ENCODE measurements at places on chromosomes 7 and 10.

GRCh38 chr7:90579181-90579688 lies 16.9 kb upstream of the CDK14 start:
- peak; percentile 93 for DNase-seq

DNA sequence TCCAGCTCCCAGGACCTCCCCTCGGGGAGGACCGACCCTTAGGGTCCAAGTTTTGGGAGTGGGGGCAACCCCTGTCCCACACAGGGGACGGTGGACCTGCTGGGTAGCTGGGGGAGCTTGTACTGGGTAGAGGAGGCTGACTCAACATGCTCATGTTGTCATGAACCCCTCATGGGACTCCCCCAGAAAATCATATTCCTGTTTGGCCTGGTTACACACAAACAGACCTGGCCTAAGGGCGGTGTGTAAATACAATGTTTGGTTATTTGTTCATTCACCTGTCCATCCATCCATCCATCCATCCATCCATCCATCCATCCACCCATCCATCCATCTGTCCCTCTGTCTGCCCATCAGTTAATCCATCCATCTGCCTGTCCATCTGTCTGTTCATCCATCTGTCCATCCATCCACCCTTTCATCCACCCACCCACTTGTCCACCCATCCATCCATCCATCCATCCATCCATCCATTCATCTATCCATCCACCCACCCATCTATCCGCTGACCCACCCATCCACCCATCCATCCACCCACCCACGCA lies 92.9 kb downstream of the DNAJB6 start:
- DNase-seq: no peak

GRCh38 chr10:35875016-35875676 lies 233.1 kb upstream of the FZD8 start:
- peak; percentile 88 for DNase-seq

DNA sequence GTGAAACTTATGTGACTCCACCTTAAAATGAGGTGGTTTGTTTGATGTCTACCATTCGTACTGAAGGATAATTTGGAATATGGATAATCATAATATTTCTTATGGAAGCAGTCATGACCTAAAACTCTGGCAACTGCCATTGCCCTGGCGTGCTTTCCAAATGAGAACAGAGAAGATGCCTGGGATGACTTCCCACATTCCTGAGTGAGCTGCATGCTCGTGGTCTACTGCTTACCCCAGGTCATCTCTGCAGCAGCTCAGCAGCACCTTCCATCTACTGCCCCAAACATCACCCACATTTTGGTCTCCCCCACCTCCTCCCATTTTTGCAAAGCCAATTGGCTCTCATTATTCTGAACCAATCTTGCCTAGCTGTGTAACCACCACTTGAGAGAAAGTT lies 40.1 kb downstream of the LYZL1 start:
- DNase-seq: peak; percentile 87

- DNase-seq: peak; percentile 59
Observed at GRCh38 chr7:46606761-46607160, 685.7 kb upstream of the IGFBP3 start.

DNA sequence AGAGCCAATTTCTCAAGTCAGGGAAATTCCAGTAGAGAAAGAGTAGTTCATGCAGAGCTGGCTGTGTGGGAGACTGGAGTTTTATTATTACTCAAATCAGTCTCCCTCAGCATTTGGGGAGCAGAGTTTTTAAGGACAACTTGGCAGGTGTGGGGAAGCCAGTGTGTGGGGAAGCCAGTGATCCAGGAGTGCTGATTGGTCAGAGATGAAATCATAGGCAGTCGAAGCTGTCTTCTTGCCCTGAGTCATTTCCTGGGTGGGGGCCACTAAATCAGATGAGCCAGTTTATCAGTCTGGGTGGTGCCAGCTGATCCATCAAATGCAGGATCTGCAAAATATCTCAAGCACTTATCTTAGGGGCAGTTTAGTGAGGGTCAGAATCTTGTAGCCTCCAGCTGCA lies 194.6 kb upstream of the NRG3 start:
- no peak for DNase-seq

DNA sequence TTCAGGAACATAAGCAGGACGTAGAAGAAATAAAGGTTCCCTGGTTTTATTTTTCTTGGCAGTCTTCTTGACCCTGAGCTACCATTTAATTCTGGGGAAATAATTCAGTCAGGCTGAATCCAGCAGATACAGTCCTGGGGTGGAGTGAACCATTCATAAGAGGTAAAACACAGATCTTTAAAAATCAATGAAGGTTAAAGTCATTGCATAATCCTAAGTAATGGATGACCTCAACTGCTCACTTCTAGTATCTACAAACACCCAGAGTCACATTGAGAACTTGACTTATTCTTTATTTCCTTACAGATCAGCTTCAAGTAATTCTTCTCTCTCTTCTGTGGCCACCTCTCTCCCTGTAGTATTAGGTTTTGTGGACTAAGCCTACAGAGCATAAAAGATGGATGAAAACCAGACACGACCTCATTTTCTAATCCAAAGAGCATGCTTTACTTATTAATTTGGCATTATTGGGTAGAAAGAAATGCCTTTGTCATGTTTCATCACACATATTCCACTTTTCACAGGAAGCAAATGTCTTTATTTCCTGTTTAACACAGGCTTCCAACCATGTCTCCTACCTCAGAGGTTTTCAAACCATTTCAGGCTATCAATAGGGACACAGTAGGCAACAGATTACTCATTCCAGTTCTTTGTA lies 182.3 kb upstream of the IMMP2L start:
- DNase-seq: peak; percentile 96

DNA sequence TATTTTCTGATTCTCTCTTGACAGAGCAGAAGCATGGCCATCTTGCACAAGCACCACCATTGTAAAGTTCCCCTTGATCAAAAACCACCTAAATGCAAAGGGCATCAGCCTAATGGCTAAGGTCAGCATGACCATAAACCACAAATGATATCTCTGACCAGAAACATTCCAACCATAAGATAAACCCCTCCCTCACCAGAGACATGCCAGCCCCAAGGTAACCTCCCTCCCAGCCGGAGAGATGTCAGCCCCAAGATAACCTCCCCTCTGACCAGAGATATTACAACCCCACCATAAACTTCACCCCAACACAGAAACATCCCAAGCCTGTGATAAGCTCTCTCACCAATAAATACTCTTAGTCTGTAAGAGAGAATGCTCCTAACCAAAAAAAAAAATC lies 72.1 kb upstream of the CDK1 start:
- no peak for DNase-seq

DNA sequence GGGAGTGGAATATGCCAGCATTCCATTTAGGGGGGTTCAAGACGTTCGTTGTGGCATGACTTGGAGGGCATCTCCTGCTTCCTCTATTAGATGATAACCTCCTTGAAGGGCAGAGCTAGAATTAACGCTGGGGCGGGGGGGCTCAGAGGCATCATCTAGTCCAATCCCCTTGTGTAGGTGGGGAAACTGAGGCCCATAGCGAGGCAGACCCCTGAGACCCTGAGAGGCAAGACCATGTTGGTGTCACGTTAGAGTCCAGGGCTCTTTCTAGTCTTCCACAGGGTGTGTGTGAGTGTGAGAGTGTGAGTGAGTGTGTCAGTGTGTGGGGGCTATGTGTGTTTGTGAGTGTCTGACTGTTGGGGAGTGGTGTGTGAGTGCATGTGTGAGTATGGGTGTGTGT lies 29.3 kb upstream of the NUB1 start:
- no peak for DNase-seq

DNA sequence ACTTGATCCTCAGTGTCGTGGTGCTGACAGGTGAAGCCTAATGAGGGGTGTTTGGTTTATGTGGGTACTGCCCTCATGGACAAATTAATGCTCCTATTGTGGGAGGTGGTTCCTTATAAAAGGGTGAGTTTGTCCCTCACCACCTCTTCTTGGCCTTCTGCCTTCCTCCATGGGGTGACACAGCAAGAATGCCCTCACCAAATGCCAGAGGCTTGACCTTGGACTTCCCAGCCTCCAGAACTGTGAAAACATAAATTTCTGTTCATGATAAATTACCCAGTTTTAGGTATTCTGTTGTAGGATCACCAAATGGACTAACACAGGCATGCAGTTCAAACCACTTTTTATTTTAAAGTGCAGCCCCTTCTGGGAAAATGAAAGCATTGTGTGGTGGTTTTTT lies 39.4 kb downstream of the BAMBI start:
- DNase-seq: no peak

- no peak for DNase-seq
Observed at GRCh38 chr7:100163006-100163531, 4.5 kb upstream of the TRAPPC14 start.

- no peak for DNase-seq
Observed at GRCh38 chr10:122657255-122657654, 42.4 kb downstream of the C10orf120 start.

- DNase-seq: no peak
Observed at GRCh38 chr10:121357401-121357800, 240.8 kb downstream of the FGFR2 start.

DNA sequence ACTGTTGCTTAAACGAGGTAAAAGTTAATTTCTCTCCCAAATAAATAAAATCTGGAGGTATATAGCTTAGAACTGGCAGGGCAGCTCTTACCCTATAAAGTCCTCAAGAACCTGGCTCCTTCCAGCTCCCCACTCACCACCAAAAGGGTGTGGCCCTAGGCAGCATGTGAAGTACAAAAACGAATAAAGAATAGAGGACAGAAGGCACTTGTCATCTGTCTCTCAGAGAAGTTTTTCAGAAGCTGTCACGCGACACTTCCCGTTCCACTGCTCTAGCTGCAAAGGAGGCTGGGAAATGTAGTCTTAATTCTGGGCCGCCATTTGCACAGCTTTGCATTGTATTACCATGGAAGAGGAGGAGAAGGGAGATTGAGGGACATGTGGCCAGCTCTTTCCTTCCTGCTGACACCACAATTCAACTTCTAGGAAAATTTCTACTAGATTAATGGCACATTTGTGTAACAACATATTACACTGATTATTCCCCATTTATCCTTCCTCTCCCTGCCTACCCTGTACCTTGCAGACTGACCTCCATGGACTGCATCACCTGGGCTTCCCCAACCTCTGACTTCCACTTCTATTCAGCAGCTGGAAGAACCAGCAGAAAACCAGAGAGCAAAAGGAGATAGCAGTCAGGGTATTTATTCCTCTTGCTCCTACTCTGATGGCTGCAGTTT lies 62.2 kb downstream of the CCDC71L start:
- DNase-seq: peak; percentile 62

GRCh38 chr7:26646336-26647048 lies 217.9 kb downstream of the SKAP2 start:
- peak; percentile 43 for DNase-seq

- DNase-seq: no peak
Observed at GRCh38 chr7:8829100-8829499, 395.7 kb downstream of the NXPH1 start.

GRCh38 chr10:88404133-88404532 lies 179.0 kb downstream of the RNLS start:
- no peak for DNase-seq

DNA sequence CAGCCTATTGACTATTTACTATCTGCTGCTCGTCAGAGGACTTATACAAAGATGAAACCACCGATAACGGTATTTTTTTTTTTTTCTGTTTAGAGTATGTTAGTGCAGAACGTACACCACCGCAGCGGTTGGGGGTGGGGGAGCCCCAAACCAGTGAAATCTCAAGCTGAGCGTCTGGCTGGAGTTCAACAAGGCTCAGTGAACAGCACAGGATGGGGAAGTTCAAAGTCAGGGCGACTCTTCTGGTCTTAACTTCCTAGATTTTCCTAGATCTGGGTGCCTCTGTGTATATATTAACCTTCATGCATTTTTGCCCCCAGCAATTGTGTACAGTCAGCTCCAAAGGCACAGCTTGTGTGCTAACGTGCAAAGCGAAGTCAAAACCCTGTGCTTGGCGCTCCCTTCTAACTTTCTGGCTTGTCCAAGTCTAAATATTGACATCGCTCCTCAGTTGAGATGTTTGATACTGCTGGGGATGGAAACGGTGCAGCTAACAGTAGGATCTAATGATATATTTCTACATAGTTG lies 1.1 kb downstream of the RHOBTB1 start:
- DNase-seq: peak; percentile 63

DNA sequence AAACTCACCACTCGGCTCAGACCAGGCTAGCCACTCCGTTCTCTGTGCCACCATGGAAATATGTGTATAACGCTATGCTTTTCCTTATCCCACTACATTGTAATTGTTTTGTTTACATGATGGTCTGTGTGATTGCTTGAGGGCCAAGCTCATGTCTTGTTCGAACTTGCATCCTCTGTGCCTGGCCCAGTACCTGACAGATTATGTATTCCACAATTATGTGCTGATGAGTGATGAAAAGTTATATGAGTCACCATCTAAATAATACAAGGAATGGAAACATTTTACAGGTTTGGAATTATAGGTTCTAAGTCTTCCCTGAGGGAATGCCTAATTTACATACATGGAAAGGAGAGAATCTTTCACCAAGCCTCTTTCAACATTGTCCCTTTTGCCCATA lies 137.4 kb downstream of the C7orf25 start:
- no peak for DNase-seq

Data from fibroblast of upper back skin (primary cell).